ENCODE measurements at places on chromosomes 12 and 14.

GRCh38 chr12:67573566-67573965 is 75.0 kb upstream of the DYRK2 start:
- DNase-seq = no peak

DNA sequence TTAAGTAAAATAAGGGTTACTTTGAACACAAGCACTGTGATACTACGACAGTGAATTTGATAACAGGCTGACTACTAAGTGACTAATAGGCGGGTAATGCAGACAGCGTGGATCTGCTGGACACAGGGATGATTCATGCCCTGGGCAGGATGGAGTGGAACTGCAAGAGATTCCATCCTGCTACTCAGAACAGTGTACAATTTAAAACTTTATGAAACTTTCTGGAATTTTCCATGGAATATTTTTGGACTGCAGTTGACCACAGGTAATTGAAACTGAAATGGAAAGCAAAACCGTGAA is 46.0 kb downstream of the YEATS4 start:
- DNase-seq = peak; percentile 81

DNA sequence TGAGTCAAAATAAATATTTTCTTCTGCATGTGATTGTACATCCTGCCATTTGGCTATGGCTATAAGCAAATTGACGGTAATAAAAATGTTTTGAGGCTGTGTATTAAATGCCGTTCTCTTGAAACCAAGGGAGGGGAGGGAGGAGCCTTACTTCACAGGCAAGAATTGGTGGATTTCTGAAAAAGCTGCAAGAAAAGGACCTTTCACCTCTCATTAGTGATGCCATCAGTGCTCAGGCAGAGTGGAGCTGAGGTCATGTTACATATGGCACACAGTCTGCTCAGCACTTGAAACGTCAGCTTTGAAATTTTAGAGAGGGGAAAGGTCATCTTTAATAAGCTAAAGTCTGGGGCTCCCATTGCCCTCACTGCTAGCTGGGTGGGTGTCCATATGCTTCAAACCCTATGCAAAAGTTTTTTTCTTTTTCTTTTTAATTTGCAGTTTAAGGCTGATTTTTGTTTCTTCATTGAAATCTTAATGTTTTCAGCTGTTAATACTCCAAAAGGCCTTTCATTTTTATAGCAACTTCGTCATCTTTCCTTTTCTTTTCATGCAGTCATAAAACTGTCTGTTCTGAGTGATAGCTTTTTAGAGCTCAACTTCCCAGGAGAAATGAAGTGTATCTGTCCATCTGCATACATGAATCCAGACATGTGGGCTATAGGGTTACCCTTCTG is 9.8 kb upstream of the SIX1 start:
- peak; percentile 76 for DNase-seq

DNA sequence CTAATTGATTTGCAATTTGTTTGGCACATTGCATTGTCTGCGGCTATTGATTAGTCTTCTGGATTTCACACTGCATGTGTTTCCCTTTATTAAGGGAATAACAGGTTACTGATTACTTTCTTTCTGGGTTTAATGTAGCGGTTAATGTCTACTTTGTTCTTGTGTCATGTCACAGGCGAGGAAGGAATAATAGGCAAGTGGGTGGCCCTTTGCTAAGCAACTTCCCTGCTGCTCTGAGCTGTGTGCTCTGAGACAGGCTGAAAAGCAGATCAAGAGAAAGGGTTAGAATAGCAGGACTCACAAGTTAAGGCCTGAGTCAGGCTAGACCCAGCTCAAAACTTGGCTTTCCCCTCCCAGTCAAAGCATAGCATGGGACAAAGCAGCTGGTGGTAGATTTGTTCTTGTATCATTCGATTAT is 77.2 kb downstream of the NKX2-1 start:
- DNase-seq = no peak

DNA sequence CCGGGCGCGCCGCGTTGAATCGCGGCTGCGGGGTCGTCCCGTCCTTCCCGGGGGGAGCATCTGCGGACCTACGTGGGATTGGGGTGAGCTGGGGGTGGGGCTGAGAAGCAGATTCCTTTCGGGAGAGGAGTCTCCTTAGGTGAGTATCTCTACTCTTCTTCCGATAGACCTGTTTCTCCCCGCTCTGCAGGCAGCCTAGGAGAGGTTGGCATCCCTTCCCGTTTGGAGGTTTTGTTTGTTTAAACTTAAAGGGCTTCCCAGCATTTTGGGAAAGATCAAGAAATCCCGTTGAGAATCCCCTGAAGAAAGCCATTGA is 411 bp downstream of the TTLL5 start:
- DNase-seq = no peak

GRCh38 chr14:105193916-105194782 is 13.0 kb upstream of the NUDT14 start:
- no peak for DNase-seq

DNA sequence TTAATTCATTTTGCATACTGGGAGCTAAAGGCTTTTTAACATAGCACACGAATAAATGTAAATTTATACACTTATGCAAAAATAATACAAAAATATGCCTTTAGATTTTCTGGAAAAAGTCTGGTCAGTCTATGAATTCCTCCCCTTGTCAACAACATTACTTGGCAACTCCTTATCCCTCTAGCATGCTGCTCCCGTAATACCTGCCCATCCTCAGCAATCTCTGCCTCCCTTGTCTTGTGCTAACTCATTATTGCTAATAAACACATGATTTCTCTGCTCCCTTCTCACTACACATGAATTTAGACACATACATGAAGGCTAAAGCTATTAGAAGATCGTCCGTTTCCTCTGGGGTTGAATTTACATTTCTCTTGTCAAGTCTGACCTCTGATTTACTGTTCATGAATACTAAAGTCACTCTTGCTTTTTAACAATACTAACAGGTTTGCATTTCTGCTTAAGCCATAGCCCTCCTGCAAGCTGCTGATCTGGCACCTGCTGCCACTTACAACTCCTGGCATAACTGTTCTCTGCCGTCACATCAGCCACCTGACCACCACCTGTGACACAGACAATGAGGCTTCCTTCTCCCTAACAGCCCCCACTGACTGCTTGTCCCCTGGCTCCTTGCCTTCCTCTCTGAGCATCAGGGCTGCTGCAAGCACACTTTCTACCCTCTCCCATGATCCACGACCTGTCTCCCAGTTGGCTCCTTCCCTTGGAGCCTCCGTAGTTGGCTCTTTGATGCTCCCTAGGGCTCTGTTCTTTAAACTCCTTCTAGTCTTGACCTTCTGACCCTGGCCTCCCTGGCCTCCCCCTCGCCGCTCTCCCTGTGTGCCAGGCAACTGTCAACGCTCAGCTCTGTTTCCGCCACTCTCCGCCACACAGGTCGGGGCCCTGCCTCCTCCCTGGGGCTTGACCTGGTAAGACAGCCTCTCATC is 177.6 kb downstream of the CALM1 start:
- DNase-seq = no peak

DNA sequence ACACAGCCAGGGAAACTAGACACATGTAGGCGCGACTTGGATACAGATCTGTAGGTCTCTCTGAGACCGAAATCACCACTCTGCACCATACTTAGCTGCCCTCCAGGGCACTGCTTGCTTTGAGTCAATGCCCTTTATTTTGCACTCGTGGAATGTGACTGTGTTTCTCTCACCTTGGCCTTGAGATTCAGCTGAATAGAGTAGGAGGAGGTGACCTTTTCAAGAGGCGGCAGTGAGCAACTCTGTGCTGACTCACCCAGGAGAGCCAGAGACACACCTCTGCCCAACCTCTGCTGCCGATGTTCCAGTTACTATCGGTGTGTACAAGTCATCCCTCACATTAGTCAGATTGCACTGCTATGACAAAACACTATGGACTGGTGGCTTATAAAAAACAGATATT is 583.4 kb downstream of the VRK1 start:
- DNase-seq = no peak

DNA sequence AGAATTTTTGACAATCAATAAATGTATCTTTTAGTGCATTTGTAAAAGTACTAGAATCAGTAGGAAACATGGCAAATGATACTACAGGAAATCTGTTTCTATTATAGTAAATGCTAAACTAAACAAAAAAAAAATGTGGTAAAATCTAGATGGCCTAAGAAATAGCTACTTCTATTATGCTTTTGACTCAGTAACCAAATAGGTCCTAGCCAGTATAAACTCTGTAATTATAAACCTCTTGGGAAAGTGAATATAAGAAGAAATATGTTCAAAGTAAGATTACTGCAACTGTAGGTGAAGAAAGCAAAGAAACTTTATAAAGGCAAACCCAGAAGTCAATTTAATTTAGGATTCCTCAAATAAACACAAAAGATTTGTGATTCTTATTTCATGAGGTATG is 581.2 kb downstream of the LRFN5 start:
- DNase-seq = peak; percentile 38

DNA sequence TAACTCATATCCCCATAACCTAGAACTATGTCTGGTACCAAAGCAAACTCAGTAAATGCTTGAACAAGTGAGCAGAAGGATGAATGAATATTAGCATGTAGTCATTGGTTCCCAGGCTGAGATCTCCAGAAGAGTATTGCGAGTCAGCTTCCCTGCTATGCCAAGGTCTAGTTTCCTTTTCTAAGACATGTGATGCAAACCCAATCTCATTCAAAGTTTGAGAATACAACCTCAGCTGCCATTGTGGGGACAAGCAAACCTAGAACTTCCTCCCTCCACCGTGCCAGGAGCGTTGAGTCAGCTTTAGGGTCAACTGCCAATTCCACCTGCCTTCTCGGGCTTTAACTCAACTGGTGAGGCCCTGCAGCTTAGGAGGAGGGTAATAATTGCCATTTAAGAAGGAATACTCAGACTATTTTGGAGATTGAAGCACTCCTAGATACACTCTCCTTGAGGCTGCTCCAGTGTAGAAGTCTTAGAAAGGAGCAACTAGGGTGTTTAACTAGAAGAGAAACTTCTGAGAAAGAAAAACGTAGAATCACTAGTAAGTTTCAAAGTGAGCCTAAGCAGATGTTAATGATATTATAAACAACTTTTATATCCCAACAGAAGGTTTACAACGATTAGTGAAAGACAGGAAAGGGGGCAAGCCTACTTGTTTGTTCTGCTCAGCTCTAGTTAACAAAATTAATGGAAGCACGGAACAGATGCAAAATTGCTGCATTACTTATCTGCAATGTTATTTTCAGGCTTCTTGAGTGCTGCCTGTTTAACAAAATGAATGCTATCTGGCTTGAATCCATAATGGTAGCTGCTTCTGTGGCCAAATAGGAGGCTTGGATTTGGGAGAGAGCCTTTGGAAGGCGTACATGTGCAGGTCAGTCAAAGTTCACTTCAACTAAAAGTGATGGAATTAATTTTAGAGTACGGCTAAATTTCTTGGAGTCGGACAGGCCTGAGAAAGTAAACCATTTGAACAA is 96.9 kb downstream of the HELB start:
- no peak for DNase-seq

DNA sequence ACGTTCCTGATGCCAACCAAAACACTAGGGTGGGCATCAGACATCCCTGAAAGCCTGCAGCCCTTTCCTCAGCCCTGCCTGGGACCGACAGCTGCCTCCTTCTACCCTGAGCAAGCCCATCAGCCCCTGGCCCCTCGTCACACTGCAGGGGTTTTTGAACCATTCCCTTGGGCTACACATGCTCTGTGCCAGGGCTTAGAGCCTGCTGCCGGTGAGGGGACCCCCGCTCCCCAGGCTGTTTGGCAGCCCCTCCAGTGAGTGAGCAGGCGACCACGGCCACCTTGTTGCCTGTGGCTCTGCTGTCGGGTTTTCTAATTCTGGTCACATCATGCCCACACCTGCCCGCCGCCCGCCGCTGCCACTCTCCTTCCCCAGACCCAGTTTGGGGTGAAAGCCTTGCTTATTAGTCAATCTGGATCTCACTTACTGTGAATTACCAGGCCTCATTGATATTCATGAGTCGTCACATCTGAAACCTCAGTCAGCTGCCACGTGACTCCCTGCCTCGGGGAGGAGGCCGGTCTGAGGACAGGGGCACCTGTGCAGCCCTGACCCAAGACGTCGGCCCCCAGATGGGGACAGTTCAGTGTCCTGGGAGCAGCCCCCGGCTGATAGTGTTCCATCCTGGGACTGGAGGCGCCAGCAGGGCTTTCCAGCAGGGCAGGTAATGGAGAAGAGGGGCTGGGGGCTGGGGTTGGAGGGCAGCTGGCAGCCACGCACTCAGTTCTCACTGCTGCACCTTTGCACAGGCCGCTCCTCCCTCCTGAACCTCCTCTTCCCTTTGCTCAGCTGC is 163.0 kb downstream of the RBM19 start:
- no peak for DNase-seq

- no peak for DNase-seq
Measured at GRCh38 chr14:68919129-68919927, 59.8 kb downstream of the ACTN1 start.

GRCh38 chr14:43765474-43765873 is 741.6 kb downstream of the FSCB start:
- DNase-seq = no peak

GRCh38 chr12:54195737-54196347 is 7.1 kb upstream of the SMUG1 start:
- no peak for DNase-seq

- DNase-seq = no peak
Measured at GRCh38 chr14:90820958-90821357, 4.7 kb upstream of the TTC7B start.

Measured in fibroblast of gingiva (primary cell).